ENCODE measurements at places on chromosomes 1 and 21.

- peak; percentile 5 for DNase-seq
These were observed 205.7 kb upstream of the PTBP2 start for GRCh38 chr1:96515925-96516324.

DNA sequence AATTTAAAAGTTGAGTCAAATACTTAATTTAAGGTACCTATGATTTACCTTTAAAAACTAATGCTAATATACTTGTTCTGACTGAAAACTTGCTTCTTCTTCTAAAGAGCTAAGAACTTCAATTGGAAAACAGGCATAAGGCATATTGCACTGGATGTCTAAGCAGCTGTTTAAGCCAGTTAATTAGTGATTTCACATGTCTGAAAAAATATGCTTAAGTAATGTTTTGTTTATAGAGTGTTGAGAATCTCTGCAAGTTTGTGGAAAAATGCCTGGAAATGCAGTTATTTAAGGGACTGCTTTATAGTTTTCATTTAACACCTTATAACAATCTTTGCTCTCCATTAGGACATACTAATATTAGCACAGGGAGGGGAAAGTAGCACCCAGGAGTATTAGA is 28.2 kb downstream of the UBE2U start:
- DNase-seq: no peak

DNA sequence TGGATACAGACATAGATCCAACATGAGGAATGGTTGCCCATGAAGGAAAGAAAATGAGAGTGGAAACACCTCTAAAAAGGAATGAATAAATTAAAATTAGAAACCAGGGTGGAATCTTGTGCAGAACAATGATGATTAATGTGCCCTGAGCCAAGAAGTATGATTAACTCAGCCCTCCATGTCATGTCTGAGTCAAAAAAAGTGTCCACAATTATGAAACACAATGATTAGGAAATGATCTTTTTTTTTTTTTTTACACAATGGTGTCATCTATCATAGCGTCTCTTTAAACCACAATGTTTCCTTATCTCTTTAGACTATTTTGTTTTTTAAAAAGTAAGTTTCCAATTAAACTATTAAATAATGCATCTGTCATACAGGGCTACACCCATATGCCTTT is 78.9 kb upstream of the RAB4A start:
- DNase-seq: no peak

DNA sequence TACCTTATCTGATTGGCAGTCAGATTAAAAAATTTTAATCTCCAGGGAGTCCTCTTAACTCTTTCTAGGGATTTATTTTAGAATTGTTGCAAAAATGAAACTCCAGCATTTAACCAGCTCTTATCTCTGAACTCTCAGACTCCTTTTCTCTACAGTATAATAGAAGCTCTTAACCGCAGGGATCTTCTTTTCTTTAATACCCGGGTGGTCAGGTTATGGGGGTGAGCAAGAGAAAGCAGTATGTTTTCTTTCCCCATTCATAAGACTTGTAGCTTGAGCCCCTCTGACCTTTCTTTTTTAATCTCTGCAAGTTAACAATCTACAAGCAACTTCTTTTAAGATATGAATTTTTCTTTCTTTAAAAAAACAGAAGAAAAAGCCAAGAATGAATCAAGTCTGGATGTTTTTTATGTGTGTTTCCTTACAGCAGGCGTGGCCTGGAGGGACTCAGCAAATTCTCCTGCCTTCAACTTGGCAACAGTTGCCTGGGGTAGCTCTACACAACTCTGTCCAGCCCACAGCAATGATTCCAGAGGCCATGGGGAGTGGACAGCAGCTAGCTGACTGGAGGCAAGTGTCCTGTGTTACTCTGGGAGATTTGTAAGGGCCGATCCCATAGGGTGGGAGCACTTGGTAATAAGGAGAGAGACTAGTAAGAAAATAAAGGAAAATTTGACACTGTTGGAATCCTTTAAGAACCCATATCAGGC is 13.4 kb upstream of the OLFML3 start:
- DNase-seq: no peak

DNA sequence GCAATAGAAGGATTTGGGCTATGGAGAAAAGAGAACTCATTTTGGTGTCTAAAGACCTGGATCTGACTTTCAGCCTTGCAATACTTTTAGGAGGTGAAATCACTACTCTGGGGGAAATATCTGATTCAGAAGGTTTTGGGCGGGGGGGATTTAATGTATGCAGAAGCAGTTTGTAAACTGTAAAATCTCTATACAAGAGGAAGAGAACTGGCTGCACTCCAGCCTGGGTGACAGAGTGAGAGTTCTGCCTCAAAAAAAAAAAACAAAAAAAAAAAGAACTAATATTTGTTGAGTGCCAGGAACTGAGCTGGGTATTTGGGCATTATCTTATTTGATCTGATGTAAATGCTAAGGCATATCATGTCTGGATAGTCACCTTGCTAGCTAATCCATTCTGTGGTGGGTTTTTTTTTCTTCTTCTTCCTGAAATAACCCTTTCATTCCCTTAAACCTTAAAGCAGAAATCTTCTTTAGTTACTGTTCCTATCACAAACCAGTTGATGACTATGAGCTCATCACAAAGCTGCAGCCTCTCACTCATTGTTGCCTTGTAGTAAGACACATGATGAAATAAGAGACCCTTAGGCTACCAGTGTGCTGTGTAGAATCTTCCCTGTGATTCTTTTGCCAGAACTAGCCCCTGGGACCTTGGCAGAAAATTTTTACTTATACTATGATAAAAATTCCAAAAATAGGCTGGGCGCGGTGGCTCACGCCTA is 35.6 kb upstream of the SLC16A1 start:
- DNase-seq: no peak

- no peak for DNase-seq
These were observed 20.0 kb upstream of the ANGPTL7 start for GRCh38 chr1:11169202-11169601.

DNA sequence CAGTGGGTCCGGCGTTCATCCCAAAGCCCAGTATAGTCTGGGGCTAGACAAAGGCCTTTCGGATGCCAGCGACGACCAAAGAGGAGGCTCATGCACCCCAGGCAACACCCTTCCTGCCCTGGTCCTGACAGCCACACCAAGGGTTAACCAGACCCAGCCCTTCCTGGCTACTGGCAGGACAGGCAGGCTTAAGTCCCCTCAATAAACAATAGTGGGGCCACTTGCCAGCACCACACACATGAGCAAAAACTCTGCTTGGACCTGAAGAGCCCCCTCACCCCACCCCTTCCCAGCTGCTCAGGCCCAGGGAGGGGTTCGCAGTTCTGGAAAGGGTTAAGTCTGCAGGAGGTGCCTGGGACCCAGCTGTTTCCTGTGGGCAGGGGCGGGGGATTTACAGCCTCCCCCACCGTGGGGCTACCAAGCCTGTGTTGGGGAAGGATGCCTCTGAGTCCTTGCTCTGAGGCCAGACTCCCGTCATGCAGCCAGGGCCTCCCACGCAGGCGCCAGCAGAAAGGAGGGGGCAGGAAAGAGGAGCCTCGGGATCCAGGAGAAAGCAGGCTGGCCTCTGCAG is 18.2 kb downstream of the PHLDA3 start:
- no peak for DNase-seq

DNA sequence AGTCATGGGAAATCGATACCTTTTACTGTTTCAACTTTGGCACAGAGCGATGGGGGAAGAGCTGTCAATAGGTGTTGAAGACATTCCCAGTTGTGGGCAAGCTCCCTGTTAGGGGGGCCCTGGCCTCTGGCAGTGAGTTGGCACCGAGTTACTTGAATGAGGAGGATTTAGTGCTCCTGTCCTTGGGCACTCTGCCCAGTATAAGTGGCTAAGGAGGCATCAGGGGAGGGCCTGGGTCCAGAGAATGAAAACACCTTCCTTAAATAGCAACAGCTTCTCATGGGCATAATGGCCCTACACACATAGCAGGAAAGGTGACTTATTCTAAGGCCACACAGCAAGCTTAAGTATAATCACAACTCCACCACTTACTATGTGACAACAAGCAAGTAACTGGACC is 664.4 kb downstream of the PTPRU start:
- DNase-seq: no peak

GRCh38 chr1:51583532-51583931 is 33.4 kb upstream of the OSBPL9 start:
- no peak for DNase-seq

DNA sequence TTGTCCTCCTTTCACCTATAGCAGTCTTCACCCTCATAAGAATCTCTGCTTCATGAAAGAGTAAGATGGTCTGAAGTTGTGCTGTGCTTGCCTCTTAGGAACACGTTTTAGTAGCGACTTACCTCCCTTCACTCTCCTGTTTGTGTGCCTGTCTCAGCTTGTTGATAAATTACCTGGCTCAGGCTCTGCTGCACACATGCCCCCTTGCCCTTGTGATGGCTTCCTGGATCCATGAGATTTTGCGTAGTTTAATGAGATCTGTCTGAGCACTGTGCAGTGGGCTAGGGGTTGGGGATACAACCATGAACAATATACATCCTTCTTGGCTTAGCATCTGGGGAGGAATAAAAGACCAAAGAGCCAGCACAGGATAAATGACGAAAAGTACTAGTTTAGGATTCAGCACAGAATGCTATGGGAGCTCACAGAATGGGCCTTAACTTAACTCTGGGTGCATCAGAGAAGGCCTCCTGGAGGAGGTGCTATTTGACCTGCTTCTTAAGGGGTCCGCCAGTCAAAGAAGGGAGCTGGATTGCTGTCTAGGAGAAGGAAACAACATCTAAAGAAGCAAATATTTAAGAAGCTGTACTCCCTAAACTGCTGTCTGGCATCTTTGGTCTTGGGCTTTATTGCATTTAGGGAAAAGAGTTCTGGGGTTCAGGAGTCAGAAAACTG is 175.7 kb upstream of the PLXNA2 start:
- DNase-seq: no peak

DNA sequence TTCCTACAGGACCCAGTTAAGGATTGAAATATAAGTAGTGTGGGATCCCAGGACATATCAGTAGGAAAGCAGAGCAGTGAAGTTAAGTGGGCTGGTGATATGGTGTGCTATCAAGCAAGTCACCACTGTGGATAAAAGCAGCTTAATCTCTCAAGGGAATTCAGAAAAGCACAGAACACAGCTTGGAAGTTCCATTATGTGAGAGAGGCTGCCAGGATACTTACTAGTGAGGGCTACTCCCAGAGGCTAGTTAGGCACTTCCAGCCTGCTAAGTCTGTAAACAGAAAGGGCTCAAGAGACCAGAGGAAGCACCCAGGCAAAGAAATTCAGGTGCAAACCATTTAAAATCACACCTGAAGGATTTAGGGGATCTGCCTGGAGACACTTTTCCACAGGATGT is 18.8 kb upstream of the GRIK1 start:
- DNase-seq: no peak

- DNase-seq: peak; percentile 58
These were observed 228.2 kb upstream of the USP24 start for GRCh38 chr1:55443175-55443915.

GRCh38 chr1:95956215-95956614 is 722.2 kb downstream of the RWDD3 start:
- no peak for DNase-seq

DNA sequence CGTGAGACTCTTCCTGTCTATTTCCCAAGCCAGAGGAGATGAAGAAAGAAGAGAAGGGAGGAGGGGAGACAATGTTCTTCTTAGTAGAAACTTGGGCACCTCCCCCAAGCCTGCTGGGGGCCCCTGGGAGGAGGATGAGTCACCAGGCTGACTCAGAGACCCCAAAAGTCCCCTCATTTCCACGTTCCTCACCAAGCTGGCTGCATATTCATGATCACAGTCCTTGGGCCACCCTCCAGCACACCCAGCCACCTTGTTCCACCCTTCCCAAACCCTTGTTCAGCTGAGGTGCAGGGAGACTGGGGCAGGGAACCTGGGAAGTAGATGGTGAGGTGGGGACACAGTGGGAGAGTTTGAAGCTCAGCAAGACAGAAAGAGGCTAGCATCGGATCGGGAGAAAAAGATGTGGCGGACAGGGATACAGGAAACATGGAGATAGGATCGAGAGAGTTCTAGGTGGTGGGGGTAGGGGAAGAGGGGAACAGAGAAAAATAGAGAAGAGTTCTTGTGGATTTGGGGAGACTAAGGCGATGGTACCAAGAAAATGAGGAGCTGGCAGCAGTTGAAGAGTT is 712 bp downstream of the RAB13 start:
- DNase-seq: peak; percentile 8

DNA sequence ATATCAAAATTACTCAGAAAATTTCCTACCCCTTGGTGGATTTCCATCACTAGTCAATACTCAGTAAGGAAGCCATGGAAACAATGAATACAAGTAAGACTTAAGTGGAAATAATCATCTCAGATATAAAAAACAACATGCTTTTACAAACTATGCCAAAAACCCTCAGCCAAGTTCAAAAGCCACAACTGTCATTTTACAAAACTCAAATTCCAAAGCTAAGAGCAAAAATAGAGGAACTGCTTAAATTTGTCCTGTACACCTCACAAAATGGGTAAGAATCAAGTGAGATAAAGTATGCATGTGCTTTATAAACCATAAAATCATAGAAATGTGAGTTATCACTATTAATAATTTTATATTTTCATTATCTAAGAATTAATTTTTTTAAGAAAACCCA is 9.6 kb downstream of the TMCO1 start:
- DNase-seq: no peak

Data from PC-9 (cell line).